Spleen (tissue), 13 donors: ENCODE measurements at places on chromosomes 5 and 9. TPM values are rescaled to one million over a fixed set of nuclear protein-coding genes. Genes with fewer than 3 reads are reported as not detected.
A peak's percentile ranks its signal among the peaks of the same experiment; 100 is the strongest.

REXO4 gene
- 23.9 TPM for total RNA-seq

PCDHGC3 gene
- 10.7 TPM for total RNA-seq

FOXD4L5 gene
- 0.23 TPM for total RNA-seq

FOXI1 gene
- not detected for total RNA-seq

- H3K4me3 ChIP-seq = no peak overlapping the region
- H3K4me1 ChIP-seq = no peaks in the 10 kb centered on the region
- no peak overlapping the region for H3K27ac ChIP-seq
- DNase-seq = no peak
- no peaks in the 10 kb centered on the region for H3K27me3 ChIP-seq
Measured at GRCh38 chr5:38400365-38400764, 142.0 kb downstream of the EGFLAM start.

- H3K36me3 ChIP-seq = no peaks in the 10 kb centered on the region
- no peak overlapping the region for H3K4me3 ChIP-seq
Measured at GRCh38 chr9:5446451-5447236, 3.7 kb upstream of the CD274 start.

DNA sequence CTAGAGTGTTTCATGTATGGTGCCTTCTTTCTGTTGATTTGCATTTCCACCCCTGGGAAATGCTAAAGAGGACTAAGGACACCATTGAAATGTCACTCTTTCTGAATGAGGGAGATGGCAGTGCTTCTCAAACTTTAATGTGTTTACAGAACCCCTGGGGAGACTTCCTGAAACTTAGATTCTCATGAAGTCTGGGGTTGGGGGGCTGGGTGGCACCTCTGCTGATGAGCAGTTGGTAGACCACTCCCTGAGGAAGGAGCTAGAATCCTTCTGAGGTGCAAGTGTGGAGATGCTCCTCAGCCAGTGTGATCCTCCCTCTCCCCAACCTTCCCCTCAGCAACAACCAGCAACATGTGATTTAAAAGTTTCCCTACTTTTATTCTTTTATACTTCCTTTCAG lies 546.8 kb downstream of the LRRC70 start:
- no peaks in the 10 kb centered on the region for H3K27me3 ChIP-seq
- H3K36me3 ChIP-seq = no peaks in the 10 kb centered on the region
- no peak for DNase-seq

DNA sequence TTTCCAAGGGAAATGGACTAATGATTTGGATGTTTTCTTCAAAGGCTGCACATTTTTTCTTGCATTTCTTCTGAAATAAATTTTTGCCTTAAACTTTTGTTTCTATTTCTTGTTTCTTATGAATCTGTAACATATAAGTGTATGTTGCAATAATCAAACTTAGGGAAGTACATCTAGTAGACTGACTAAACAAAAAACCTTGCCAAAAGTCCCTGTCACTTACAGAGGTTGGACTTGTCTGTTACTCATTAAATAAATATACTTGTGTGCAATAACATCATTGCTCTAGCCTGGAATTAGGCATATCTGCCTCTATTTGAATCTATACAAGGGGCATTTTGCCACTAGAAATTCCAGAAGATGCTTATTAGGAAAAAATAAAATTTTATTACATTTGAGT lies 56.6 kb downstream of the C6 start:
- no peaks in the 10 kb centered on the region for H3K4me1 ChIP-seq
- H3K4me3 ChIP-seq = no peak overlapping the region
- no peaks in the 10 kb centered on the region for H3K36me3 ChIP-seq
- H3K27ac ChIP-seq = no peak overlapping the region
- H3K27me3 ChIP-seq = no peaks in the 10 kb centered on the region

GRCh38 chr9:10255758-10256157 lies 357.0 kb downstream of the PTPRD start:
- DNase-seq = no peak
- no peak overlapping the region for H3K27ac ChIP-seq
- H3K4me1 ChIP-seq = no peaks in the 10 kb centered on the region

DNA sequence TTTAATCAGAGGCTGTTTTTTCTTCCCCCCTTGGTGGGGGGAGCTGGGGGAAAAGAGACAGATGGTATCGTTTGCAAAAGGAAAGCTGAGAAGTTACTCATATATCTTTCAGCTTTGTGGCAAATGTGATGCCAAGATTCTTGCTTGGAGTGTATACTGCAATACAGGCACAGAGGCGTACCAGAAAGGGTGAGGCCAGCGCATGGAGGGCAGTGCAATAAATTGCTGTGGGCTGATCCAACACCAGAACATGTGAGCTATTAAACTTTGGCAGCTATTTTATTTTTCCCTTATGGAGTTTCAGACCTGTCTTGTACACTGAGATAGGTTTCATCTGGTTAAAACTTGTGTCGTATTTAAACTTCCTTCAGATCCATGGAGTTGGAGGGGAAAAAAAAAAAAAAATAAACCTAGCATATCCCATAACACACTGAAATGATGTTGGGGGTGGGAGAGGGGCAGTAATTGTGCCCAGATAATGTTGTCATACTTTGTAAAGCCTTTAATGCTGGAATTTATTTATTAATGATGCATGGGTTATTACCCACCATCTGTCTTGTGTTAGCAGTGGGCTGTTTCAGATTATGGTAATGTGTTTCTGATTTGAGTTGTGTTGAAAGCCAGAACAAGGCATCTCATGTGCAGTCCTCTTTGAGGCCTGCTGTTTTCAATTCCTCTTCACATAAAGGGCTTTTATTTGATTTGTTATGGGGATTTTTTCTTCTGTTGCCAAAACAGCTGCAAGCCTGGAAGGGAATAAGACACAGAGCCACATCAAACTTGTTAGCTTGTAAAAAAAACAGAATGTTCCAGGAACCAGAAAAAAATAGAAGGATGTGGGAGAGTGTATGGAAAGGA lies 891.3 kb downstream of the TLE1 start:
- no peak overlapping the region for H3K27ac ChIP-seq
- H3K36me3 ChIP-seq = no peaks in the 10 kb centered on the region
- no peaks in the 10 kb centered on the region for H3K27me3 ChIP-seq
- DNase-seq = no peak
- H3K4me3 ChIP-seq = no peak overlapping the region

- peaks cover 9% of the 10 kb centered on the region for H3K4me1 ChIP-seq
- H3K36me3 ChIP-seq = no peaks in the 10 kb centered on the region
- peak overlapping the region; percentile 2 for H3K27ac ChIP-seq
- H3K27me3 ChIP-seq = no peaks in the 10 kb centered on the region
- no peak overlapping the region for H3K4me3 ChIP-seq
Measured at GRCh38 chr5:178249191-178249989, 16.8 kb upstream of the PHYKPL start.

DNA sequence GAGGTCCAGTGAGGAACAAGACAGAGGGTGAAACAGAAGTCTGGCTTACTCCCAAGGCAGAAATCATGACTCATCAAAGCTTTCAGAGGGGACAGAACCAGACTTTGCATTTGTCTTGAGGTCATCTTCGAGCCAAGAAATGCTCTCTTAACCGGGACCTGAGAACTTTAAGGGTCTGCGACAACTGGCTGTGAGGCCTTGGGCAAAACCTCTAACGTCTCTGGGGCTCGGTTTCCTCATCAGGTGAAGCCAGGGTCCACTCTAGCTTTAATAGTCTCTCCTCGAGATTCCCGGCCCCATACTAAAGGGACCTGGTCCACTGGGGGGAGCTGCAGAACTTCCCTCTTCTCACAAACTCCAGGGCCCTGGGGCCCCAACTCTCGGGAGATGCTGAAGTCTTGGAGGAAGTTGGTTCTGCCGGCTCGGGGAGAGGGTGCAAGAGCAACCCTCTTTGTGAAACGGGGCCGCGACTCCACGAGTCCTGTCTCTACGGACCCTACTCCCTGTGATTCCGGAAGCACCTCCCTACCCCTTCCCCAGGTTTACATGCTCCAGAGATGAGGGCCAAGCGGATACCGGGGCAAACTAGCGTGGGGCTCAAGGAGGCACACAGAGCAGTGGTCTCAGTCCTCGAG lies 2.6 kb downstream of the GLIS3 start:
- H3K4me1 ChIP-seq = peaks cover 29% of the 10 kb centered on the region
- H3K27me3 ChIP-seq = peaks cover 16% of the 10 kb centered on the region
- no peaks in the 10 kb centered on the region for H3K36me3 ChIP-seq
- H3K4me3 ChIP-seq = peak overlapping the region; percentile 88
- DNase-seq = peak; percentile 79
- peak overlapping the region; percentile 88 for H3K27ac ChIP-seq

DNA sequence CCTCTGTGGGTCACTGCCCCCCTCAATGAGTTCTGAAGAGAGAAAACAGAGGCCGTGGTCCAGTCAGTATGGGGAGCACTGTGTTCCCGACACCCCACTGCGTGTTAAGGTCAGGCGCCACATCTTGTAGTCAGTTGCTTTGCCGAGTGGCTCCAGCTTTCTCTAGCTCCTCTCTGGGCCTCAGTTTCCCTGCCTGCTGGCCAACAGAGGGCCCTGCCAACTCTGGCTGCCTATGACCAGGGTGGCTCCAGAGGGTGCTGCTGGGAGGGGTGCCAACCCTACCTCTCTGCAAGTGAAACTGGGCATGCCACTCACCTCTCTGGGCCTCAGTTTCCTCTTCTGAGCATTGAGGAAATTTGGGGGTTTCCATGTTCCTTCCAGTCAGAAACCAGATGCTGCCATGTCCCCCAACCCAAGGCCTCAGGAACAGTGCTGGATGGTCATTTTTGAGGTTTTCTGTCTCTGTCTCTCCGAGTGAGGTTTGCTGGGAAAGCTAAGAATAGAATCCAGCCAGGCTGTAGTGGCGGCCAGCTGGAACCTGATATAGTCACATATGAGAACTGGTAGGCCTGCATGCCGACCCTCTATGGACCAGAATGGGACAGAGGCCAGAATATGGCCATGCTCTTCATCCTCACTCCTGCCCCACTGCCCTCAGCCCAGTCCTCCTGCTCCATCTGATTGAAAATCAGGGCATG lies 132.1 kb downstream of the PHF2 start:
- no peaks in the 10 kb centered on the region for H3K27me3 ChIP-seq
- H3K27ac ChIP-seq = no peak overlapping the region

DNA sequence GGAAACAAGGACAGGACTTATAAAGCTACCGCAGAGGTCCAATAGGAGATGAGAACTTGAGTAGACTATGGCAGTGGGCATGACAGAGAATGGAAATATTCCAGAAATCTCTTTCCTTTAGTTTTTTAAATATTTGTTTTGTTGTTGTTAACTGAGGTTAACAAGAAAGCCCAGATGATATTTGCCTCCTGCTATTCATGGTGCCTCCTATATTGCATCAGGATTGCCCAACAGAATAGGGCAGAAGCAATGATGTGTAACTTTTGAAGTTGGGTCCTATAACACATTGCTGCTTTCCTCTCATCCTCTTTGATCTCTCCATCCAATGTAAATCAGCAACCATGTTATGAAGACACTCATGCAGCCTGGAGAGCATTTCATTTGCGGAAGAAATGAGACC lies 42.8 kb downstream of the PDE4D start:
- H3K4me1 ChIP-seq = no peaks in the 10 kb centered on the region
- H3K36me3 ChIP-seq = no peaks in the 10 kb centered on the region
- DNase-seq = no peak
- H3K27me3 ChIP-seq = no peaks in the 10 kb centered on the region
- H3K4me3 ChIP-seq = no peak overlapping the region
- no peak overlapping the region for H3K27ac ChIP-seq

GRCh38 chr5:51380603-51381207 lies 2.5 kb upstream of the ISL1 start:
- H3K27me3 ChIP-seq = peaks cover 98% of the 10 kb centered on the region
- no peak for DNase-seq
- H3K36me3 ChIP-seq = no peaks in the 10 kb centered on the region
- no peak overlapping the region for H3K4me3 ChIP-seq

DNA sequence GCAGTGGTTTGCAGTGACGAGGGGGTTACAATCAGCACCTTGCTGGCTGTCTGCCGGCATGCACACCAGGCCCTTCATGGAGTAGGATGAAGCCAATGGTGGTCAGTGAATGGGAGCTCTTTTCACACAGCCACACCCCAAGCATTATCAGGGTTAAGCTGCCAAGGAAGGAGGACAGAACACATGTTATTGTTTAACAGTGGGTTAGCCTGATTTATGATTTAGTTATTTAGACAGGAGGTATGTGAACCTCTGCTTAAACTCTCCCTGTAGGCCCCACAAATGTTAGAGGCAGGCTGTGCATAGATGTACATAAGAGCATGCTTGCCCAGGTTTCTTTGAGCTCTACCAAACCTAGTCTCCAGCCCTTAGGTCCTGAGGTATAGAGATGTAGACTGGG lies 262.9 kb downstream of the SPOCK1 start:
- no peaks in the 10 kb centered on the region for H3K4me1 ChIP-seq
- no peak for DNase-seq
- no peaks in the 10 kb centered on the region for H3K36me3 ChIP-seq

DNA sequence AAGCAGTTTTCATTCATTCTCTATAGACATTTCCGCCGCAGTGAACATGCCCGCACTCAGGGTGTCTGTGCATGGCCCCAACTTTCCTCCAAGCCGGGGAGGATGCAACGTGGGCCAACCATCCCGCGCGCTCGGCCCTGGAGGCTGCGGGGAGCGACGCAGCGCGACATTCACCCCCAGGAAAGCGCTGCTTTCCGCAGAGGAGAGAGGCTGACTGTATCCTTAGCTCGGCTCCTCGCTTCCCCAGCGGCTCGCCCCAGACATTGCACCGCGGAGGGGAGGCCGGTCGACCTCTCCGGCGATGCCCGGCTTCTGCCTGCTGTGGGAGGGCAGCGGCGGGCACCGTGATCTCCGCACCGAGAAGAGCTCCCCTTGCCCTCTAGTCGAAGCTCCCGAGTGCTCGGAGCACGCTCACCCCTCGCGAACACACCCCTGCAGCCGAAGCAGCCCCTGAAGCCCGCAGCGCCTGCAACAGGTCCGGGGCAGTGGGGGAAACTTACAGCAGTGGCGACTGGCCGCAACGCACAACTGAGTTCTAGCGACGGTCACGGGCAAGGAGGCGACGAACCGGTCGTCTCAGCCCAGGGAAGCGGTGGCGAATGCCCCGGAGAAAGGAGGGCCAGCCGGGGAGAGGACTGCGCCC lies 600 bp downstream of the ENC1 start:
- peaks cover 67% of the 10 kb centered on the region for H3K4me1 ChIP-seq
- peak overlapping the region; percentile 64 for H3K4me3 ChIP-seq
- DNase-seq = no peak

DNA sequence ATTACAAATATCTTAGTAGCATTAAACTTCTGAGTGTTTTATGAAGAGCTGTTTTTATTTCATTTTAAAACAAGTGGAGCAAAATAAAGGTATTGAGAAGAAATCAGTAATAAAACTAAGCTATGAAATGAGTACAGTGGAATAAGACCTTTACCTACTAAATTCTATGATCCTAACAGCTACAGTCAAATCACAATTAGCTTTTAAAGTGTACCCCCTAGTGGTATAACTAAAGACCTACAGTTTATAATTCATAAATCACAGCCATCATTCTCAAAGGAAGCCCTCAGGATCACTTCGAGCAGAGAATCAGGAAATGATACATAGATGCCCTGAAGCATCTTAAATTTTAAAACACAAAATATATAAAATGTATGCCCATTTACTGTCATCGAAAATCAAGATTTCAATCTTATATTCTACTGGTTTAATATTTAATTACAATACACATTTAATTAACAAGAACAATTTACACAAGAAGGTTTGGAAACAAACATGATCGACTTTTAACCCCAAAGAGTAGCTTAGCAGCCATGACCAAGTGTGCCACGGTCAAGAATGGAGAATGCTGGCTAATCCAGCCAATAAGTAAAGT lies 12.3 kb downstream of the CCNH start:
- H3K4me1 ChIP-seq = peaks cover 68% of the 10 kb centered on the region
- H3K27me3 ChIP-seq = no peaks in the 10 kb centered on the region
- H3K36me3 ChIP-seq = peaks cover 100% of the 10 kb centered on the region
- H3K4me3 ChIP-seq = no peak overlapping the region
- no peak for DNase-seq
- peak overlapping the region; percentile 55 for H3K27ac ChIP-seq

GRCh38 chr9:38677660-38678303 lies 42.2 kb downstream of the FAM240B start:
- no peaks in the 10 kb centered on the region for H3K4me1 ChIP-seq
- no peak for DNase-seq
- no peaks in the 10 kb centered on the region for H3K36me3 ChIP-seq
- H3K4me3 ChIP-seq = no peak overlapping the region
